Thyroid gland (tissue), 4 donors: ENCODE measurements at places on chromosomes 2 and 18.

GRCh38 chr18:49668574-49669275, 106.9 kb downstream of the LIPG start:
- peak; percentile 50 for DNase-seq

DNA sequence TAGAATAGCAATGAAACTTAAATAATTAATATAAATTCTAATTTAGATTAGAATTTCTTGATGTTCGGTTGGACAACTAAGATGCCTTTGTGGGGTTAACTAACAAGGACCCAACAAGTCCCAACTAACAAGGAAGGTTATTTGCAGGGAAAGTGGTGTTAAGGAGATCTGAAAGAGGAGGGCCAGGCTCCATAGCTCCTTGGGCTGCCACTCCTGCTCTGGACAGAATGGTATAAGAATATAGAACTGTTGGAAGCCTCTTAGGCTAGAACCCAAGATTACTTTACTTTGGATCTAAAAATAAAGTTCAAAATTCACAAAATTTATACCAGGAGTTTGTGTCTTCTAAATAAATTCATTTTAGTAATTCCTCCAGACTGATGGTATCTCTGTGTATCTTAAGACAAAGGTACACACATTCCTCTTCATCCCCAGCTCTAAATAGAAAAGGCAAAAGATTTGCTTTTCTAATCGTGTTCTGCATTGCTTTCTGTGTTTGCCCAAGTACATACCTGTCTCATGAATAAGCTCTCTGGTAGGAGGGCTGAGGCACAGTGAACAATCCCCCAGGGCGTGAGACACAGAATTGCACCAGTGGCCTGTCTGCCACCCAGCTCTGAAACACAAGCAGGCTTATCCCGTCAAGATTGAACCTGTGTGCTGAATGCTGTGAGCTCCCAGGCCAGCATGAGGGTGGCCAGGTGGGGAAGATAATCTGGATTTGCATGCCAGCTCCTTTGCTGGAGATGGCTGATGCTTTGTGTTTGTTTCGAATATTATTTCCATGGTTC, 176.0 kb downstream of the ACKR3 start:
- DNase-seq = peak; percentile 88

DNA sequence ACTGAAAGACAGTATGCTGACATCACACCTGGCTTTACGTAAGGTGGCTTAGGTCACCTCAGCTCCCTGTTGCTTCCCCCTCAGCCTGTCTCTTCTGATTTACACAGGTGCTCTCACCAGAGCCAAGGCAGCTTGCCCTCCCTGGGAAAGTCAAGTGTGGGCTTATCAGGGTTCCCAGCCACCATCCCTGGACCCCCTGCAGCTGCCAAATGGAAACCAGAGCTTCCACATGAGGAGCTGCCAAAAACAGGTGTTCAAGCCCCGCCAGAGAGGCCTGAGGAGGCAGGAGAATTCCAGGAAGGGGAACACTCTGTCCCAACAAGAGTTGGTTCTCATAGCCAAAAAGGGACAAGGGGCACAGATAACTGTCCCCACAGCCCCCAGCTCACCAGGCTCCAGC, 266.7 kb downstream of the ATAD2B start:
- no peak for DNase-seq

- no peak for DNase-seq
Measured at GRCh38 chr2:40287773-40288172, 164.1 kb downstream of the SLC8A1 start.

DNA sequence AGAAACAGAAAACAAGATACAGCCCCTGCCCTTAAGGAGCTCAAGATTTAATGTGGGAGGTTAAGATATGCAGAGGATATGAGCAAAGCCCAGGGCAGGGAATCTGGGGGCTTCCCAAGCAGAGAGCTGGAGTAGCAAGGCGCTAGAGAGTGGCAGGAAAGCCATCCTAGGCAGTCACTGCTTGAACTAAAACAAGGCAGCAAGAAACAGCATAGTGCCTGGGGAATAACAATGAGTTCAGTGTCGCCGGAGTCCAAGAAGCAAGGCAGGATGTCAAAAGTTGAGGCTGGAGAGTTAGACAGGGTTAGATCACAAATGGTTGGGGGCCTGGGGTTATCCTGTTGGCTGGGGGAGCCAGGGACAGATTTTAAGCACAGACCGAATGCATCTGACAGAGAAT, 24.6 kb downstream of the CDH2 start:
- DNase-seq = no peak

DNA sequence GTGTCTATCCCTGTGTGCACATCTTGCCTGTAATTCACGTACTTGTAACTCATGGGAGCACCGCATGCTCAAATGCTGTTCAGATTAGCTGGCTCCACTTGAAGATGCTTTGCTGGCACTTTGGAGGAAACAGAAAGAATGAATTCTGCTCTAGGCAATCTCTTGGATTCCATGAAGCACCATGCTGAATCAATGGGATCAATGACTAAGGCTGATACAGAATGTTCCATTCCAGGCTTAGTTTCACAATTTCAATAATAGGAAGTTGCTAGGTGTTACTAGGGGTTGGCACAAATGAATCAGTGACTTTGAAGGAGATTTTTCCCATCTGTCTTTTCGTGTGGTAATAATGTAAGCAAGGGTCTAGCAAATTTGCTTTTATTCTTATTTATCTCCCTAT, 328.8 kb downstream of the OSR1 start:
- no peak for DNase-seq

DNA sequence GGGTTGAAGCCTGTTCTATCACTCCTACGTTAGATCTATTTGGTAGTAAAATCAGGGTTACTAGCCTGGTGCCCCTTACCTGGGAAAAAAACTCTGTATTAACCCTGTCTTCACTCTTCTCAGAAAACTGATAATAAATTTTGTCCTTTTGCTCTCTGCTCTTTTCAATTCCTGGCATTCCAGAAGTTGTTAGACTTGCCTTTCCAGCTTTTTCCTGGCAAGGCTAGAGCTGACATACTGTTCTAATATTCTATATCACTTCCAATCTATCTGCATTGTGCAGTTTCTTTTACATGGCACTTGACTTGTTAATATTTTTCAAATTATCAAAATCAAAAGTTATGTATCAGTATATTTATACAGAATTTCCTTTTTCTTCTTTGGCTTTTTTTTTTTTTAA, 162.2 kb downstream of the FIGN start:
- no peak for DNase-seq

DNA sequence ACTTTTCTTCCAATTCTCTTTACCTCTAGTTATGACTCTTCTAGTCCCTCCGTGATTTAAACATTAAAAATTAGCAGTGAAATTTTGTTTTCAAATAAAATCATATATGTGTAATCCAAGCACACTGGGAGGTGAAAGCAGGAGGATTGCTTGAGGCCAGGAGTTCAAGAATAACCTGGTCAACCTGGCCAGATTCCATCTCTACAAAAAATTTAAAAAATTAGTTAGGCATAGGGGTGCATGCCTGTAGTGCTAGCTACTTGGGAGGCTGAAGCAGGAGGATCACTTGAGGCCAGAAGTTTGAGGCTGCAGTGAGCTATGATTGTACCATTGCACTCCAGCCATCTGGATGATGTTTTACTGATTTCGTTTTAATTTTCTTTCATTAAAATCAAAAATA, 7.0 kb upstream of the VSNL1 start:
- DNase-seq = no peak

DNA sequence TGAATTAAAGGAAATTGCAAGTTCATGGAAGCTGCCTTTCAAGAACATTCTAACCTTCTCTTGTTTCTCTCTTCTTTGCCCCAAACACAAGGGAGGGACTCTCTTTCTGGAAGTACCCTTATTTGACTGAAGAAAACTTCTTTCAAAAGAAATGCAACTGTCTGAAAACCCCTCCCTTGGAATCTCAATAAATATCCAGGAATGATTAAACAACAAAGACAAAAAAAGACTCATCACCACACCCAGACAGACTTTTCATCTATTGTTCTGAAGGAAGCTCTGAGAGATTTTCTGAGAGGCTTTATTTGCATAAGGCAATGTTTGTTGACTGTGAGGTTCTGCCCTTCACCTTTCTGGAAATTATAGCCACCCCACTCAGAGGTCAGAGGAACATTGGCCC, 1260.9 kb downstream of the LRP1B start:
- no peak for DNase-seq
